Cardiac septum (tissue), 1 donor: ENCODE measurements at places on chromosomes 5 and 9. TPM values are rescaled to one million over a fixed set of nuclear protein-coding genes. Genes with fewer than 3 reads are reported as not detected.

GRCh38 chr5:147751156-147751830 lies 31.2 kb downstream of the JAKMIP2 start:
- no peak for DNase-seq

- DNase-seq, result no peak
Observed at GRCh38 chr9:135358552-135358940, 121.0 kb upstream of the PPP1R26 start.

DNA sequence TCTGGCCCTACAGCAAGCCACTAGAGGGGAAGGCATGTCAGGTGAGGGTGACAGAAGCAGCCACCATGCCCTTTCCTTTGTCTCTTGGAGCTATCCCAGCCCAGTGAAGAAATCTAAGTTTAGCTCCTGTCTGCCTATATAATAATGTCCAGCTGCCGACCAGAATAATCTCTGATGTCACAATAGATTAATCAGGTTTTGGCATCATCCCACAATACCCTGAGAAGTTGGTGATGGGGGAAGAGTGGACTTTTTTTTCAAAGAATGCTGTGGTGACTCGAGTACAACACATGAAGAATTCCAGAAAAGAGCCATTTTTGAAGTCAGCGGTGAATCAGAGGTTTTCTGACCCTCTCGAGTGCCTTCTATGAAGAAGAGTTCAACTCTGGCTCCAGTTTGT lies 1.7 kb upstream of the TSLP start:
- no peak for DNase-seq

GRCh38 chr5:62794456-62794855 lies 215.8 kb downstream of the LRRC70 start:
- DNase-seq, result no peak

DNA sequence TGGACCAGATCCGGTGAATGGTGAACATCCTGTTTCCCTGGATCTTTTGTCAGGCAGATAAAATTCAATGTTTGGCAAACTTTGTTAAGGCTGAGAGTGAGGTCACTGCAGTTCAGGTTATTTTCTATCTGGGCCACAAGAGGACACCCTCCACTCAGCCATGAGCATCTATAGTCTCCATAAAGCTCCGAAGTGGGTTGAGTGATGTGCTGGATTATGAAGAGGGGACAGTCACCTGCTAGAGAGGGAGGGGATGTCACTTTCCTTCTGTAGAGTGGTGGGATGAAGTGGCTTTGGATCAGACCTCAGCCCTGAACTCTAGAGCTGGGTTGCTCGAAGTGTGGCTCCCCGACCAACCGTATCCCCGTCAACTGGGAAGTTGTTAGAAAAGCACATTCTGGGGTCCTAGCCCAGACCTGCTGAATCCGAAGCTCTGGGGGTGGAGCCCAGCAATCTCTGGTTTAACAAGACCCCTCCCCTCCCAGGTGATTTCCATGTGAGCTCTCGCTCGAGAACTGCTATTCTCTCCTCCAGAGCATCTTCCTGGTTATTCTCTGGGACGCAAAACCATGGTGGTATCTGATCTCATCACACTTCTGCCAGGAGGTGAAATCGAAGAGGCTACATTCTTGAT lies 31.8 kb upstream of the FGF1 start:
- DNase-seq, result no peak

GRCh38 chr9:137694236-137694959 lies 75.6 kb downstream of the EHMT1 start:
- DNase-seq, result no peak

DNA sequence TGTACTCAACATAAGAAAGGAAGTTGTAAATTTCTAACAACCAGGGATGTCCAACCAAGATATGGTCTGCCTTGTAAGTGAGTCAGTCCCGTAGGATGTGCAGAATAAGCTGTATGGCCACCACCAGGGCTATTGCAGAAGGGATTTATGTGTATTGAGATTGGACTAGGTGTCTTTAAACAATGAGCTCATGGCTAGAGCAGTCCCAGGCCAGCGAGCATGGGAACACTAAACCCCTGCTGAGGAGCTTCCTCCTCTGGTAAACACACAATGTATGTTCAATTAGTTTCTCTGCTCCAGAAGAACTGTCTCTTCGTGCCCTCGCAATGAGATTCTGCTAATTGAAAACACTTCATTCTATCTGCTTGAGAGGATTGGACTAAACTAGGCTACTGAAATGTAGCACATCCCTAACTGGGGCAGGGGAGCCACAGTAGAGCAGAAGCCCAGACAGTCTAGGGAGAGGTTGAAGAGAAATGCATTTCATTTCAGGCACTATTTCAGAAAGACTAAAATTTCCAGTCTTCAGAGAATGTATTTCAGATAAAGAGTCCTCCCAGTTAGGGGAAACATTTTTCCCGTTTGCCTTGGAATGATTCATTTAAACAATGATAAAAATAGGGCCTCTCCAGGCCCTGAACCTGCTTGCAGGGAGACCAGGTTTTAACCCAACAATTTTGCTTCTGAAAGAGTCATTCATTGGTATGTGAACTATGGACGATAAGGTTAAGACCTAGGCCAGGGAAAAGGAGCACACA lies 154.7 kb downstream of the FAM114A2 start:
- DNase-seq, result no peak

The KIF20A gene
- 0.16 TPM for total RNA-seq

The OTP gene
- total RNA-seq, result not detected

The NR4A3 gene
- 22.4 TPM for total RNA-seq

The DIPK1B gene
- 28.3 TPM for total RNA-seq
